Iris pigment epithelial cell (primary cell): ENCODE measurements at places on chromosomes 12 and 14.

DNA sequence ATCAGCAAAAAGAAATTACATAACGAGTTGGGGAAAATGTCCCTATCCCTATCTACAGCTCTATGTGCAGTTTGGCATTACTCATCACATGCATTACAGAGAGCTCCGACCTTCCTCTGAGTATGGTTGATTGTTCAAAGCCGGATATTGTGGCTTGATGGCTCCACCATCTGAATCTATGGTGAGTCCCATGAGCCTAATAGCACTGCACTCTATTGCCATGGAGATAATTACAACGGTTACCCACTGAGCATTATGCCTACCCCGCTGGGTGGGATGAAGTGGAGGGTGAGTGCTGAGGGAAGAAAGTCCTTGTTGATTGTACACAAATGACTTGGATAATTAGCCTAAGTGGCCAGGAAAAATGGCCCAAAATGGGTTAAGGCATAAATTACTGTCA is 800.5 kb downstream of the NRXN3 start:
- no peak for DNase-seq

DNA sequence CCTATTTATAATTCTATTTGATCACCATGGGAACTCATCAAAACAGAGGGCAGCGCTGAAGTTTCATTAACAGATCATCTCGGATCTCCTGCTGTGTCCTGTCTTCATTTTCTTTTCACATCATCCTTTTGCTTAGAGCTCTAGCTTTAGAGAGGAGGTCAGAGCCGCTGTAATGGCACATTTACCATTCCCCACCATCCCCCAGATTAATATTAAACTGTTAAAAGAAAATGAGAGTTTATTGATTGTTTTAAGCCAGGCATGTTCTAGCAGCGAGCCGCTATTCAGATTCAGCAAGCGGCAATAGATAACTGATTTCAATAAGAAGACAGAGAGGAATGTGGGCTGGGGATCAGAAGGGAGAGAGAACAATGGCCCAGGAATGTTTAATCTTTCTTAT is 308.8 kb downstream of the EGLN3 start:
- no peak for DNase-seq

DNA sequence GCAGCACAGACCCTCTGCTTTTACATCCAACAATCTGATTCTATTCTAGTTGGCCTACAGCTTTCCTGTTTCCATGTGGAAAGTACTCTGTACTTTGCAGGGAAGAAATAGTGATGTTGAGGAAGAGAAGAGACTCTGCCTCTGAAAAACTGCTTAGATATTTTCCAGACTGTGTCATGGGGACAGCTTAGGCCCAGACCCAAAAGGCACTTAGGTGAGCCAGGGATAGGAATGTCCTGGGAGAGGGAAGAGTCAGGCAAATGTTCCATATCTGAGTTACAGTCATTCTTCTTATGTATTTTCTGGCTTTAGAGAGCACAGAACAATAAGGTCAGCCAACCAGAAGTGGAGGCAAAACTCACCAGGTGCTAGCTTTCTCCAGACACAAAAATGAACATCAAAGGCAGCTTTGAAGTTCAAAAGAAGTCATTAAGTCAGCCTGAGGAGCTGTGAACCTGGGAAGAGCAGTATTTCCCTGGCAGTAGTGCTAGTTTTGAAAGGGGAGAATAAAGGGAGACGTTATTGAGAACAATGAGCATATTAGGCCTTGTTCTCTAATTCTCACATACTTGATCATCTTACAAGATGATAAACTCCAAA is 199.7 kb upstream of the LMNTD1 start:
- DNase-seq: no peak

GRCh38 chr12:53931844-53932581 is 6.6 kb upstream of the HOXC13 start:
- no peak for DNase-seq

- DNase-seq: peak; percentile 90
These were observed 18.3 kb downstream of the SLC25A47 start for GRCh38 chr14:100341301-100342031.

- DNase-seq: no peak
These were observed 276.6 kb upstream of the NAV3 start for GRCh38 chr12:77553976-77554619.

GRCh38 chr12:12803186-12803585 is 10.0 kb upstream of the DDX47 start:
- DNase-seq: peak; percentile 92

DNA sequence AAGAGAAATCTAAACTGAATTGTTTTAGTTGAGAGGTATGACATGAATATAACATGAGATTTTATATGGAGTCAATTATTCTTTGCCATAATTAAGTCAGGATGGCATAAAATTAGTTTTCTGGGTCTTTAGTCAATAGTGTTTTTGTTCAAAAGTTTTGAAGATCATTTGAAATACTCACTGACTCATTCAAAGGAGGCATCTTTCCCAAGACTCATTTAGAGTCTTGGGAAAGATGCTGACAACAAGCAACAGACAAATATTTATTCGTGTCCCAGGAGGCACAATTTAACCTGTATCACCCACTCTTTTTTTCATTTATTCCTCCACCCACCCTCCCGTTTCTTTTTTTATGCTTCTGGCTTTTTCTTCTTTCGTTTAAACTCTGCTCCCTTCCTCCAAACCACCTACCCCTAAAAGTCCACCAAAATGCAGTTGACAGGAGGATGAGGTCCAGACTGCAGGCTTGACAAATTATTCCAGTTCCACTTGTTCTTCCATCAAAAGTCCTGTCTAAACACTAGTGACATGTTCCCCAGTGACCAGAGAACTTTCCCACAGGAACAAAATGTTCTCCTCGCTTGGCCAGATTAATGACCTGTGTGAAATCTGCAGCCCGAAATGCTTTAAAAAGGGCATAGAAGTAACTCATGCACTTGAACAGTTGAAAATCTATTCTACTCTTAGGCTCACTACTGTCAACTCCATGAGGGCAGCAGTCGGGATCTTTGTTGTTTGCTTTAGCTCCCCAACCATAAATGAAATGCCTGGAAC is 43.3 kb upstream of the CSRP2 start:
- DNase-seq: no peak

- peak; percentile 22 for DNase-seq
These were observed 99.9 kb downstream of the NINJ2 start for GRCh38 chr12:563250-563781.

DNA sequence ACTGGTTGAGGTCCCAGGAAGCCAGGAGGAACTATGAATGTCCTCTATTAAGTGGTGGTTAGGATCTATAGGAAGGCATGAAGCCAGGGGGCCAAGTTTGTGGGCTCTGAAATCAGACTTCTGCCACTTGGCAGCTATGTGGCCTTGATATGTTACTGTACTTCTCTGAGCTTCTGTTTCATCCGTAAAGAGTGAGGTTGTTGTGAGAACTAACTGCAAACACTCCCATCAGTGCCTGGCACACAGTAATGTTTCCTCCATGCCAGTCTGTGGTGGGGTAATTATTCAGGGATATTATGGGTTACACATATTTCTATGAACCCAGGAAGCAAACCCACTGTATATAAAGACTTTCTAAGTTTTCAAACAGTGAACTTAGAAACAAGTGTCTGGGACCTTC is 57.4 kb downstream of the PLXNC1 start:
- DNase-seq: no peak

- DNase-seq: peak; percentile 66
These were observed 17.1 kb downstream of the ACTN1 start for GRCh38 chr14:68961781-68962584.

DNA sequence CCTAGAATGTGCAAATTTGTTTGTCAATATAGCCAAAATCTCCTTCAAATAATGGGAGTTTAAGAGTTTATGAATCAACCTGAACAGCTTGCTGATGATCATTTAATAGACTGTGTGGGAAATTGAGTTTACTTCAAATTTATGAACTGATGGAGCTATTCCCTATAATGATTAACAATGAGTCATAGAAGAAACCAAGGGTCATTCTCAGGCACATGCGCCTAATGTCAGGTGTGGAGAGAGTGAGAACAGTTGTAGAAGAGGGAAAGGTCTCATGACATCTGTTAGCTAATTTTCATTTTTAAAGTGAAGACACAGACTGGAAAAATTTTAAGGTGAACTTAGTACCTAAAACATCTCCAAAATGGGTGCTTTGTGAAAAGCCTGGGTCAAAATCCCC is 191.8 kb downstream of the BMP4 start:
- no peak for DNase-seq

DNA sequence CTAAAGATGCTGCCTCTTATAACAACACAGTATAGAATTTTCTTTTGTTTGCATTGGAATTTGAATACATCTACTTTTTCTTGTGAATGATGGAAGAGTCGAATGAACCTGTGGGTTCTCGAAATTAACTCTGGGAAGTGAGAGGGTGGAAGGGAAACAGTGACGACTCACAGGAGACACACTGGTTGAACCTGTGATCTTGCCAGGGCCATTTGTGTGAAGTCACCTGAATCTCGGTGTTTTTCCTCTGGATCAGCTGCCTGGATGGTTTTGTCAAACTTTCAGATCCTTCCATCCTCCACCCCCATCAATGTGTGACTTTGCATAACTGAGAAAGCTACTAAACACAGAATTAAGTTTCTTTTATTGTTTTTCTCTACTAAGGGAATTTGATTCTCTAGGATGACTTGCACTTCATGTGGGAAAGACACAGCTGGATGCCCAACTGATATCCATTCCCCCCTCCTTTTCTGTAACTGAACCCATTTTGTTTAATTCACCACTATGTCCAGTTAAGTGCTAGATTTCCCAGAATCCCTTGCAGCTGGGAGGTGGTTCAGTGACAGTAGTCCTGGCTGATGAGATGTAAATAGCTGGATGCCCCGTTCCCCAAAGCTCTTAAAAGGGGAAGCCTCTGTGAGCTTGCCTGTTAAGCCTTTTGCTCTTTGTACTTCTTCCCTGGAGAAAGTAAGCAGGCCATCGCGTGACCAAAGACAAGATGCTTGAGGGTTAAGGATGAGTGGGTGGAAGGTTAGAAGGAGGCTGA is 6.3 kb downstream of the PPFIBP1 start:
- DNase-seq: no peak

DNA sequence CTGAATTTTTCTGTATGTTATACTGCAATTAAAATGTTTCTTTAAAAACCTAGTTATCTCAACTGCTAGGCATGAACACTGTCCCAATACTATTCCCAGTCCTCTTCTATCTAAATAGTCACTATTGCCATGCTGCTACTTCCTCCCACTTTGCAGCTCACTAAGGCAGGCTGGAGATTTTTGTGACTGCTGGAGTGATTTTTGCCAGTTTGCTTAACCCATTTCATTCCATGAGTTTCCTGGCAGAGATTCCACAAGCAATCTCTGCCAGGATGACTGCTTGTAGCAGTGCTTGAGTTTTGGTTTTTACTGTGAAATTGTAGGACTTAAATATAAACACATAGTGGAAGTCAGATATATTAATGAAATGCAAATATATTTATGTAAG is 80.8 kb downstream of the BHLHE41 start:
- no peak for DNase-seq
